Cerebellar nuclear complex (tissue), 1 donor: ENCODE measurements at places on chromosomes 13 and 19.

DNA sequence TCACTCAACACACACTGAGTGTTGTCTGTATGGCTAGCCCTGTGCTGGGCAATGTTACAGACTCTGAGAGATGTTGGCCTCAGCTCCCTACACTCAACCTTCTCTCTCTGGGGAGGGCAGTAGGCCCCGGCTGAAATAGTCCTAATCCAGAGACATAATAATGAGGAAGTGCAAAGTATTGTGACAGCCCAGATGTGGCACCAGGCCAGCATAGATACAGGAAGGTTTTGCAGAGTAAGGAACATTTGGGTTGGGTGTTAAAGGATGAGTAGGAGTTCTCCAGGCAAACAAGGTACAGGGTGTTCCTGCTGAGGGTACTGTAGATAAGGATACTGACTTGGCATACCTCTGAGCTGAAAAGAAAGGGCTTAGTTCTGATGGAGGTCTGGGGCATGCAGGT, 2.4 kb downstream of the LIN7B start:
- no peak for DNase-seq

- DNase-seq = no peak
Measured at GRCh38 chr13:50589651-50590054, 253.8 kb downstream of the DLEU7 start.

GRCh38 chr13:30394751-30395191, 27.5 kb upstream of the UBE2L5 start:
- DNase-seq = no peak

GRCh38 chr19:8105471-8105870, 43.9 kb downstream of the FBN3 start:
- DNase-seq = no peak

GRCh38 chr13:45615501-45616101, at the start of gene ERICH6B:
Gene ERICH6B (minus strand): TSS chr13:45615739. CDS start chr13:45597005, 18,734 bp downstream.
- no peak for DNase-seq

- DNase-seq = no peak
Measured at GRCh38 chr19:3135961-3136683, at the start of gene GNA15. Gene GNA15 (plus strand): TSS chr19:3136033. CDS start chr19:3136451, 418 bp downstream.

- DNase-seq = no peak
Measured at GRCh38 chr13:26476111-26476781, 81.2 kb upstream of the WASF3 start.

- no peak for DNase-seq
Measured at GRCh38 chr19:47790398-47790814, 11.9 kb downstream of the SELENOW start.

- DNase-seq = no peak
Measured at GRCh38 chr19:6459262-6460098, at the start of gene SLC25A23. Gene SLC25A23 (minus strand): TSS chr19:6459792. CDS start chr19:6459628, 164 bp downstream.

DNA sequence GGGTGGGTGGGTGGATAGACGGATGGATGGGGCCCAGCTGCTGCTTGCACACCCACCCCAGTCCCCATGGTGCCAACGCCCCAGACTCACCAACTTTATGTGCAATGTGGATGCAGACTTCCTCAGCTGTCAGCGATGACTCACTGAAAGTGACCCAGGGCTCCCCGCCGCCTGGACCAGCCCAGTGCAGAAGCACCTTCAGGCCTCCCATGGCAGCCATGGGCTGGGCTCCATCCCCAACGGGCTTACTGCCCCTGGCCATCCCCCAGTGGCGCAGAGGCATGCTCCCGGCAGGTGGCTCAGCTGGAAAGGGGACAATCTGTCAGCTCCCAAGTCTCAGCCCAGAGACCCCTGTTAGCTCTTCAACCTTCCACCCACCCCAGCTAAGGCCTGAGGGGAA, 2.2 kb downstream of the TYK2 start:
- DNase-seq = no peak

- no peak for DNase-seq
Measured at GRCh38 chr19:54620464-54620863, 9.8 kb upstream of the LILRB1 start.

- no peak for DNase-seq
Measured at GRCh38 chr19:35478794-35479677, 11.2 kb downstream of the KRTDAP start.

- DNase-seq = no peak
Measured at GRCh38 chr13:80303225-80303811, 37.6 kb downstream of the SPRY2 start.

GRCh38 chr13:28650284-28650683, 8.6 kb upstream of the POMP start:
- no peak for DNase-seq

- DNase-seq = no peak
Measured at GRCh38 chr19:6056801-6057650, 53.3 kb downstream of the RFX2 start.

DNA sequence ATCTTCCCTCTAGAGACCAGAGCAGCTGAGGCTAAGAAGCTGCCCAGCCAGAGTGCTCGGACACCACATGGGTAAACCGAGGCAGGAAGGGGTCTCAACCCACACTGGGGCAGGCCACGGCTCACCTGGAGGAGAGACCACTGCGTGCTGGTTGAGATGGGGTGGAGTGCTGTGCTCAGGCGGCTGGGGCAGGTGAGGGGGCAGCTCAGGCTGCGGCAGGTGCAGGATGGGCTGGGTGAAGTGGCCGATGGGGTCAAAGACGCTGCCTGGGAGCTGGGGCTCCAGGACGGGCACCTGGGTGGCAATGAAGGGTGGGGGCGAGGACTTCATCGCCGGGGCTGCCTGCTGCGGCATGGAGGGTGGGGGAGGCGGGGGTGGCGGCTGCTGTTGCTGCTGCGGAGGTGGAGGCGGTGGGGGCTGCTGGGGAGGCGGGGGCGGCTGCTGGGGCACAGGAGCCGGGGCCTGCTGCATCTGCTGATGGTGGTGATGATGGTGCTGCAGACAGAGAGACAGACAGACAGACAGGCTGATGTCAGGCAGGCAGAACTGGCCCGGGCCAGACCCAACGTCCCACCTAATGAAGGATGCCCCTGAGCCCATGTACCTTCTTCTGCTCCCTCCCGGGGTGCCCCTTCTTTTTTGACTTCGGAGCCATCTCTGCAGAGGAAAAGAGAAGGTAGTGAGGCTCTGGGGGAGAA, 12.0 kb upstream of the EPHX3 start:
- DNase-seq = no peak

DNA sequence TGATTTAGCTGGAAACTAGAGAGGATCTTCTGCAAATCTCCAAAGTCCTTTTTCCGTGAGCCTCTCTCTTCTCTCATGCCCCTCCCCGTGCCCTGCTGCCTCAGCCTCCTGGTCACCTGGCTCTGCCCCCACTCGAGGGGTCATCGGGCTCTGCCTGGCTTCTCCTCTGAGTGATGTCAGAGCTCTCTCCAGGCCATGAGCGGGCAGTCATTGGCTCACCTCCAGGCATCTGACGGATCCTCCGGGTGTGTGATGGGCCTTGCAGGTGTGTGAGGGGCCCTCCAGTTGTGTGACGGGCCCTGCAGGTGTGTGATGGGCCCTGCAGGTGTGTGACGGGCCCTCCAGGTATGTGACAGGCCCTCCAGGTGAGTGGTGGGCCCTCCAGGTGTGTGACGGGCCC, 10.3 kb upstream of the GAS6 start:
- DNase-seq = no peak

GRCh38 chr19:31334101-31334848, 15.0 kb downstream of the TSHZ3 start:
- no peak for DNase-seq

DNA sequence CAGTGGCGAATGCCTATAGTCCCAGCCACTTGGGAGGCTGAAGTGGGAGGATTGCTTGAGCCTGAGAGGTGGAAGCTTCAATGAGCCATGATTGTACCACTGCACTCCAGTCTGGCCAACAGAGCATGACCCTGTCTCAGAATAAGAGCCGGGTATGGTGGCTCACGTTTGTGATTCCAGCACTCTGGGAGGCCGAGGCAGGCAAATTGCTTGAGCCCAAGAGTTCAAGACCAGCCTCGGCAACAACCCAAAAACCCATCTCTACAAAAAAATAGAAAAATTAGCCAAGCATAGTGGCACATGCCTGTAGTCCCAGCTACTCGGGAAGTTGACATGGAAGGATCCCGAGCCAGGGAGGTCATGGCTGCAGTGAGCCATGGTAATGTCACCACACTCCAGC, 5.3 kb upstream of the NECTIN2 start:
- DNase-seq = no peak

- no peak for DNase-seq
Measured at GRCh38 chr19:45443462-45444317, 20.0 kb upstream of the ERCC1 start.

DNA sequence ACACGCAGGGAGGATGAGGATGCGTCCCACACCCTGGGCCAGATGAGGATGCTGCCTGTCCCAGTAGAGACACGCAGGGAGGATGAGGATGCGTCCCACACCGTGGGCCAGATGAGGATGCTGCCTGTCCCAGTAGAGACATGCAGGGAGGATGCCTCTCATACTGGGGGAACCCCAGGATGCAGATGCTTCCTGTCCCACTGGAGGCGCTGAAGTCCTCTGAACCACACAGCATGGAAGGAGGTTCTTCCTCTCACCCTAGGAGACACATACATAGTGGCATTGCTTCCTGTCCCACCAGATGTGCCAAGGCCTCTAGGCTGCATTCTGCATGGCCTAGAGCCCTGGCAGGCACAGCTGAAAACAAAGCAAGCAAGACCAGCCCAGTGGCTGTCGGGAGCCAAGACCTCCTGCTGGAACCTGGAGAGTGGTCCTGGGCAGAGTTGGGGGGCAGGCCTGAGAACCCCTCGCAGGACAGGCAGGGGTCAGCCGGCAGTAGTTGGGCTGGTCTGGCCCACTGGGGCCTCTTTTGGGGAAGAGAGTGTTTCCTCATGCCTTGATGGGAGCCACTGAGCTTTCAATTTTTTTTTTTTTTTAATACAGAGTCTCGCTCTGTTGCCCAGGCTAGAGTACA, 4.3 kb downstream of the HPN start:
- no peak for DNase-seq

- no peak for DNase-seq
Measured at GRCh38 chr19:1487576-1488281, 2.4 kb downstream of the PCSK4 start.

DNA sequence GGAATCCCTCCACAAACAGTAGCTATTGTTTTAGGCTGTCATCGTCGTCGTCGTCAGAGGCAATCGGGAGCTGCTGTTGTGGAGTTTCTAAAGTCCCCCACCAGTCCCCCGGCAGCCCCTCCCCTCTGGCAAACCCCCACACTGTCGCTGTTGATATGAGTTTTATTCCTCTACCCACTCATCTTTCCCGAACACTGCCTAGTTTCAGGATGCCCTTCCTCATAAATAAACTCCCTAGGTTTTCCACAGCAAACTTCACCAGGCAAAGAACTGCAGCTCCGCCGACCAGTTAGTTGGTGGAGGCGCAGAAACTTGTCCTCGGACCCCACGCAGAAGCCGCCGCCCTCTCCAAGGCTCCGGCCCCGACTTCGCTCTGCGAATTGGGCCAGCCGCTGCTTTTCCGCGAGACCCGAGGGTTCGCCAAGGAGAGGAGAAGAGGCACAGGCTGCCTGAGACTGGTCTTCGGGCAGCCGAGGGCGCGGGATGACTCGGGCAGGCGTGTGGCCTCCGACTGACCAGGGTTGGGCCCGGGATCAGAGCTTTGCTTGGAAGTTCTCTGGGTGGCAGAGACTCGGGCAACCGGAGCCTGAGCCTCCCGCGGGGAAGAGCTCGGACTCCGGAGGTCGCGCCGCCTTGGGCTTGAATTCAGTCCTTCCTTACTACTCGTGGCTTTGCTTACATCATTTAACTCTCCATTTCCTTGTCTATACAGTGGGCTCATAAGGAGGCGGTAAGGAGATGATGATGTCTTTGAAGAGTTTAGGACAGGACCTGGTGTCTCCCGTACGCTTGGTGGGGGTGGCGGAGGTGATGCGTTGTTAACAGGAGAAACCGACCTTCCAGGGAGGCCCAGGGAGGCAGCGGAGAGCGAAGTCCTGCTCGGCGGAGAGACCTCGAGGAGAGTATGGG, 7.9 kb downstream of the PDX1 start:
- no peak for DNase-seq

DNA sequence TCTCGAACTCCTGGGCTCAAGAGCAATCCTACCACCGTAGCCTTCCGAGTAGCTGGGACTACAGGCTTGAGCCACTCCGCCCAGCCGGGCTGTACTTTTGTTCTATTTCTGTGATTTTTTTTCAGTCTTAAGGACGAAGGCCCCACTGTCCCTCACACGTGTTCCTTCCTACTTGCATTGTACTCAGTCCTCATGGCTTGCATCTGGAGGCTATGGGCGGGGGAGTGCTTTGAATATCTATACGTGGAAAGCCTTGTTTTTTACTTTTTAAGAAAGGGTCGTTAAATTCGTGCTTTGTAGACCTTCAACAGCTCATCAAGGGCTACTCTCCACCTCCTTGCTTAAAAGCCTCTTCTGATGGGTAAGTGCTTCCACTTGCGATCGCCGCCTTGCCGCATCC, 36.8 kb downstream of the NLRP12 start:
- no peak for DNase-seq

- DNase-seq = no peak
Measured at GRCh38 chr13:42071672-42072419, 23.4 kb downstream of the DGKH start.

DNA sequence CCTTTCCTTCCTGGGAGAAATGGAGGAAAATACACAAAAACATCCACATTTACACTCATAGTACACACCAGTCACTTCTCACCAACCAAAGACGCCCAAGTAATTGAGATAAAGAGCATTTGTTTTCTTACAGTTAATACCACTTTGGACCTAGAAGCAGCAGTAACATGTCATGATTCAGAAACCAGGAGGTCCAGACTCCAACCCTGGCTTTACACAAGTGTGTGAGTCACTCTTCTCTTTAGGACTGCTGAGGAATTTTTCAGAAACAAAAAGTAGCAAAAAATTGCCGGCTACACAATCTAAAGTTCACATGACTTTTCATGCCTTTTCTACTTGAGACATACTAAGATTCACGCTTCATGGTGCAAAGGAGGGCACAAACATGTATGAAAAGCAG, 42.1 kb downstream of the TUBGCP3 start:
- DNase-seq = no peak

- DNase-seq = no peak
Measured at GRCh38 chr13:46492946-46493345, 60.0 kb upstream of the LRCH1 start.

GRCh38 chr13:113552079-113552478, 32.5 kb upstream of the TFDP1 start:
- no peak for DNase-seq

DNA sequence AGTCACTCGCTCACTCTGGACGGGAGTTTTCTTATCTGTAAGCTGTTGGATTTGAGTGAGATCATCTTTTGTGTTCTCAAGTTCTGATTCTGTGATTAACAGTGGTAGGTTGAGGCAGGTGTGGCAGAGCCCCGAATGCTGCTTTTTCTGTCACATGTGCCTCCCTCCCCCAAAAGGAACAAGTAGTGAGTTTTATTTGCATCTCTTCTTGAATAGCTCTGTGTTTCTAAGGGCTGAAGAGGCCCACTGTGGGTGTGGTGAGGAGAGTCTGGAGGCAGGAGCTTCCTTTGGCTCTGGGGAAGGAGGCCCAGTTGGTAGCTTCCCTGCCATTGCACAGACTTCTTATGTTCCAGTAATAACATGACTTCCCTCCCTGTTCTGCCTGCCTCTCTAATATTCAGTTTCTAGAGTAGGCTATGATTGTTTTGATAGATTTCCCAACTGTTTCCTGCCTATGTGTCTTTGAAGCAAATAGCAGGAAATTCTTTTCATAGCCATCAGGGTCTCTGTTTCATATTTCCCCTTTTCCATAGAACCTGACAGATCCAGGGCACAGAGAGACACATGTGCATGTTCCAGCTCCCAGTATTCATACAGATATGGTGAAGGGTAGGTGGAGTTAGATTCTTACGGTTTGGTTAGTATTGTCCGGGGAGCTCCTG, 23.9 kb upstream of the CXCL17 start:
- no peak for DNase-seq

- DNase-seq = no peak
Measured at GRCh38 chr13:110301083-110301482, 5.9 kb downstream of the COL4A1 start.
